ENCODE measurements at places on chromosomes 2 and 18.

DNA sequence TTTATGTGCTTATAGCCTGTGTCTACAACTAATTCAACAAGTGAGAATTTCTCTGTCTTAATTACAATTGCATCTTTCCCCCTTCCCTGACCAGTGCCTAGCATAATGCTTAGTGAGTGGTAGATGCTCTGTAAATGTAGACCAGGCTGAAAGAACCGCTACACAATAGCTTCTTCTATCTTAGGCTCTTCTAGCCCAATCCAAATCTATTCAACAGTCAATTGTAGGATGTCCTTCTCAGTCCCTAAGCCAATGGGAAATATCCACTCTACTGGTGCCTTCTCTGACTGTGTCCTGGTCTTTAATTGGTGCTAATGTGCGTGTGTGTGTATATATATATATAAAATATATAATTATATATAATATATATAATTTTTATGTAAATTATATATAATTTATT, 34.1 kb upstream of the GCC2 start:
- DNase-seq: no peak

GRCh38 chr2:88136817-88137216, 9.0 kb upstream of the FABP1 start:
- DNase-seq: no peak

GRCh38 chr18:21896732-21897336, 156.2 kb downstream of the MIB1 start:
- no peak for DNase-seq

- no peak for DNase-seq
Measured at GRCh38 chr2:220315098-220315823, 687.8 kb downstream of the SLC4A3 start.

- DNase-seq: no peak
Measured at GRCh38 chr2:76748581-76749296, 773.4 kb downstream of the LRRTM4 start.

- DNase-seq: no peak
Measured at GRCh38 chr2:135052997-135053474, 944 bp downstream of the RAB3GAP1 start.

- DNase-seq: no peak
Measured at GRCh38 chr2:191831410-191831994, 15.4 kb downstream of the CAVIN2 start.

GRCh38 chr2:207676827-207677354, 34.5 kb upstream of the CCNYL1 start:
- peak; percentile 48 for DNase-seq

- DNase-seq: no peak
Measured at GRCh38 chr18:75009296-75009695, 199.6 kb downstream of the PTGR3 start.

DNA sequence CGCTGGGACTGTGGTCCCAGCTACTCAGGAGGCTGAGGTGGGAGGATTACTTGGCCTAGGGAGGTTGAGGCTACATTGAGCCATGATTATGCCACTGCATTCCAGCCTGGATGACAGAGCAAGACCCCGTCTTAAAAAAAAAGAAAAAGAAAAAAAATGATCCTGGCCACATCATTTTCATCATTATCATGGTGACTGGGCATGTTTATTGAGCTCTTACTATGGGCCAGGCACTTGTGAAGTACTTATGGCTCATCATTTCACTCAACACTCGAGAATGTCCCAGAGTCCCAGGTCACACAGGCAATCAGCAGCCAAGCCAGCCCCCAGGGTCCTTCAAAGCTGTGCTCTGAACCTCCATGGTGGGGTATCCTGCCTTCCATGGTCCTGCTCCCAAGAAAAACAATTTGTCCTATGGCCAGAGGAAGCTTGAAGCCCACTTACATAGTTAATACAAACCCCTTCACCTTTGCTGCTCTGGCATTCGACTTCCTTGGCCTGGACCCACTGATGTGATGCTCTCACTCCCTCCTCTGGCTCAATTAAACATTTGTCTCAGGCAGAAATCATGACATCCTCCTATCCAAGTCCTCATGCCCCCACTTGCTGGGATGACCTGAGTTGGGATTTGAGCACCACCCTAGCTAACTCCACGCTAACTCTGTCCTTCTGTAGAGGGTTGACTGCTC, 3.8 kb upstream of the CNNM4 start:
- DNase-seq: no peak

GRCh38 chr2:109423556-109424359, 190.0 kb downstream of the SEPTIN10 start:
- no peak for DNase-seq

GRCh38 chr2:67825476-67825875, 237.3 kb downstream of the C1D start:
- DNase-seq: no peak

- DNase-seq: no peak
Measured at GRCh38 chr2:239258248-239258647, 142.6 kb downstream of the HDAC4 start.

GRCh38 chr2:154457286-154457685, 241.2 kb upstream of the KCNJ3 start:
- no peak for DNase-seq

- DNase-seq: no peak
Measured at GRCh38 chr18:46155641-46156051, 51.5 kb downstream of the HAUS1 start.

DNA sequence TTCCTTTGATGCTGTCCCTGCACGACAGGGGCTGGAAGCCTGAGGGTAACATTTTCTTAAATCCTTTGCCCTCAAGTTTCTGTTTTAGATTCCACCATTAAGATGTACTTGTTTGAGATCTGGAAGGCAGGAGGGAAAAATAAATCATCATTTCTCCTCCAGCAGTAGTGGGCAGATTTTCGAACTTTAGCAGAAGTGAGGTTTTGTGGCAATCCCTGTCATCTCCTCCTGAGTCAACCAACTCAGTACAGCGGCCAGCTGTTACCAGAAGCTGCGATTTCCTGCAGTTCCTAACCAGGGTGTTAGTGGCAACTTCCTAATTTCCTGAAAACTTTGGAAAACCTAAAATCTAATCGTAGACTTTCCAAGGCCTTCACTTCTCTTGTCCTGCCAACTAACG, 517.2 kb upstream of the ACVR2A start:
- no peak for DNase-seq

DNA sequence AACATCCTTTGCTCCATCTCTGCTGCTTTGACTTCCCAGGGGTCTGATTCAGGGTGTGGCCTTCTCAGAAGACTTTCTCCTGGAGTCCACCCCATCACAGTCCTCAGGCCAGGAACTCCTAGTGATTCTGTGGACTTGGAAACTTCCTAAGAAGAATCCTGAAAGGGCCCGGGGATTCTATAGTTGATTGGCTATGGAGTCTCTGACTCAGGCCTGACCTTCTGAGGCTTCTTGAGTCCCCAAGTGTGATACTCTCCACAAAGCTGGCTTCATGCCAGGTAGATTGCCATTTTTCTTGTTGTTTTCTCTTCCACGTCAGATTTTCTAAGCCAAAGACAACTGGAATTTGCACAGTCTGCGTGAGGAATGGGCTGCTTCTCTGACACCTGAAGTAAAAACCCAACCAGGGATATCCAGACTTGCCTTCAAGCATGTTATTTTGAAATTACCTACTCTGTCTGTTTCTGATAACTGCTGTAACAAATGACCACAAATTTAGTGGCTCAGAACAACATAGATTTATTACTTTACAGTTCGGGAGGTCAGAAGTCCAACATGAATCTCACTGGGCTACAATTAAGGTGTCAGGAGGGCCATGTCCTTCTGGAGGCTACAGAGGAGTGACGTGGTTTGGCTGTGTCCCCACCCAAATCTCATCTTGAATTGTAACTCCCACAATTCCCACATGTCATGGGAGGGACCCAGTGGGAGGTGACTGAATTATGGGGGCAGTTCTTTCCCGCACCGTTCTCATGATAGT, 69.3 kb downstream of the ALPK2 start:
- DNase-seq: no peak

DNA sequence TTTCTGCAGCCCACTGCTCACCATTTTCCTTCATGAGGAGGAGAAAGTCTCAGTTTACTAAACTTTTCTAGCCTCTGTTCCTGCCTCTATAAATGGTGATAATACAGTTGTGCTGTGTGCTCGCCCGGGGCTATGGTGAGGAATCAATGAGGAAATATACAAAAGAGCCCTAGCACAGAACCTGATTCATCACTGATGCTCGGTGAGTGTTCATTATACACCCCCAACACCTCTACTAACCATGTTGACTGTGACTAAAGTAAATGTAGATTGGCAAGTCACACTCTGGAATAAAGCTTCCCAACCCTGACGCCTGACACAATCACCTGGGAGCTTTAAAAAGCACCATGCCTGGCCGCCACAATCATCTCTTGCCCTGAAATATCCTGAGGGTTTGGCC, 118.8 kb upstream of the CYP1B1 start:
- DNase-seq: no peak

DNA sequence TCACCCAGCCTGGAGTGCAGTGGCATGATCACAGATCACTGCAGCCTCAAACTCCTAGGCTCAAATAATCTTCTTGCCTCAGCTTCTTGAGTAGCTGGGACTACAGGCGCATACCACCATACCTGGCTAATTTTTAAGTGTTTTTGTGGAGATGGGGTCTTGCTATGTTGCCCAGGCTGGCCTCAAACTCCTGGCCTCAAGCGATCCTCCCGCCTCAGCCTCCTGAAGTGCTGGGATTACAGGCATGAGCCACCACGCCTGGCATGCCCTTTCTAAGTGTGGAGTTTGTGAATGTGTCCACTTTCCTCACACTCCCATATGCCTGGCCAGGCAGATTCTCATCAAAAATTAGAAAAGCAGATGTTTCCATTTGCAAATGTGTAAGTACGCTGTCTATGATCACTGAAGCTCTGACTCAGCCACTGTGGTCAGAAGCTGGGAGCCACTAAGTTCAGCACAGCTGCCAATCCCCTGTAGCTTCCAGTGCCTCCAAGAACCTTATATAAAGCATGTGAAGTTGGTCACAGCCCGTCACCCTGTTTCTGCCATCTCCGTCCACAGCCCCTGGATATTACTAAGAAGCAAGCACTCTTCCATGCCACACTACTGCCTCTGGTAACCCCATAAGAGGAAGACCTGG, 155.4 kb downstream of the FAM210A start:
- no peak for DNase-seq

DNA sequence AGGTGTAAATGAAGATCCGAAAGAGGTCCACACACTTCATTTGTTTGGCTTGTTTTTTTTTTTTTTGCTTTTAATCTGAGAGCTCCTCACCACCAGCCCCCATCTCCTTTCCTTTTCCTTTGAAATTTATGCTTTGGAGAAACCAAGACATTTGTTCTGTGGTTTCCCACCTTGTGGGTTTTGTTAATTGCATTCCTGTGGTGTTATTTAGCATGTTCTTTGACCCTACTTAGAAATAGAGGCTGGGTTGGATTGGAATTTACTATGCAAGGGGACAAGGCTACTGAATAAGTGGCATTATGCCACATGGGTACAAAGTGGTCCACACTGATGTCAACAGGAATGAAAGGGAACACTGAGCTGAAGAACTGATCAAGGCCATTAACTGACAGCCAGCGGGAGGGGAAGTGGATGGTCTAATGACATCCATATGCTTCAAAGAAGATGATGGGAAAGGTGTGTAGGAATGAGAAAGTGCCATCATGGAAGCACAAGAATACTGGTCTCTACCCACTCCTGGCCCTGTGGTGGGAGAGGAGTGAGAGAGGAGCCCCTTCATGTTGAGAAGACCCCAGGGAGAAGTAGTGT, 8.9 kb downstream of the CCL20 start:
- DNase-seq: no peak

- DNase-seq: no peak
Measured at GRCh38 chr2:112010751-112011150, 44.3 kb upstream of the TMEM87B start.

DNA sequence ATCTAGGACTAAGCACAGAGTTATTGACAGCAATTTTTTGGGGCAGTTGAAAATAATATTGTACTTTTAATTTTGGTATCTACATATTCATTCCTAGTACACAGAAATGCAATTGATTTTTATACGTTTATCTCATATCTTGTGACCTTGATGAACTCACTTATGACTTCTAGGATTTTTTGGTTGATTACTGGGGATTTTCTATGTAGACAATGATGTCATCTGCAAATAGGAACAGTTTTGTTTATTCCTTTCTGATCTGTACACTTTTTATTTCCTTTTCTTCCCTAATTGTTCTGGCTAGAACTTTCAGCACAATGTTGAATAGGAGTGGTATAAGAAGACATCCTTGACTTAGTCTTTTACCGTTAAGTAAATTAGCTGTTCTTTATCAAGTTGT, 143.5 kb upstream of the PGAP1 start:
- no peak for DNase-seq

DNA sequence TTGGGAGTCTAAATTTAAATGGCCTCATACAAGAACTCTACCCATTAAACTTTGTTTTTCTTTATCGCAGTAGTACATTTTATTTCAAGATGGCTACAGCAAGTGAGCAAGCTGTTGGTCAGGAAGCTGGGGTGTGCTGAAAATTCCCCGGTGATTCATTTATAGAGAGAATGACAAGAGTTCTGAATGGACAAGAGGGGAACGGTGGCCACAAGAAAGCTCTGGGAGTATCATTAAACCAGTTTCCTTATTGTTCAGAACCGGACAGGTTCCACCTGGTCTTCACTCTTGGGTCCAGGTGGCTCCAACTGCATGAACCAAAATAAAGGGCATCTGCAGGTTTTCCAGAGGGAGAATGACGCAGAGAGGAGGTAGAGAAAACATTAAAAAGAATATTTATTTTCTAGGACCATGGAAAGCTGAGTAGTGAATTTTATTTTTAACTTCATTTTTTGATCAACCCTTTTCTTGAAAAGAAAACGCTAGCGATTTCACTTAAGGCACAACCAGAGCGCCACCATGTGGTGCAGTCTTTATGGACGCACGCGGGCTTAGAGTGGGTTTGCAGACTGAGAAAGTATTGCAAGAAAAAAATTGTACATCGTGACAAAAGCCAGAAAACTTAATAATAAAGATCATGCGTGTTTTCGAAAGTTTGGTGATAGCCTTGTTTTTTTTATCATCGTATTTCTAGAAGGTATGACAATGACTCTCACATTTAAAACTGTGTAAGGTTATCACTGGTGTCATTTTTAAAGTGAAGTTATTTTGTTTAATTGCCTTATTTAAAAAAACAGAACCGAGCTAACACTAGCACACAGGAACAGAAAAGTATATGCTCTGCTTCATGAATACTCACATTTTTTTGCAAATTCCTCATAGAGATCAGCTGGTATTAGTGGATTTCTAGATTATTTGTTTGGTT, 97.9 kb upstream of the NOL4 start:
- peak; percentile 39 for DNase-seq

DNA sequence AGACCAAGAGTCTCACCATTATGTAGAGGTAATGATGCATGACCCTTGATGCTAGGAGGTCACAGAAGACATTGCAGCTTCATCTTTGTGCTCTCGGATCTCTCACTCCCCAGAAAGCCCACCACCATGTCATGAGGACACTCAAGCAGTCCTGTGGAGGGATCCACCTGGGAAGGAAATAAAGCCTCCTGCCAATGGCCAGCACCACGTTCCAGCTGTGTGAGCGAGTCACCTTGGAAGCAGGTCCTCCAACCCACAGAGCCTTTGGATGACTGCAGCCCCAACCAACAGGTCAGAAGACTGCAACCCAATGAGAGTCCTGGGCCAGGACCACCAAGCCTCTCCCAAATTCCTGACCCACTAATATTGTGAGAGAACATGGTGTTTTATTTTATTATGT, 38.4 kb downstream of the CYP26B1 start:
- DNase-seq: no peak

- no peak for DNase-seq
Measured at GRCh38 chr2:82998781-82999180, 1460.3 kb downstream of the SUCLG1 start.

- no peak for DNase-seq
Measured at GRCh38 chr18:77708826-77709506, 459.3 kb downstream of the GALR1 start.

GRCh38 chr2:36079793-36080192, 275.8 kb upstream of the CRIM1 start:
- DNase-seq: no peak
